Activated CD8-positive, alpha-beta memory T cell treated with anti-CD3 and anti-CD28 coated beads for 4 hours (primary cell): ENCODE measurements at places on chromosomes 13 and 19.

GRCh38 chr19:11166281-11167142 lies 10.9 kb upstream of the SPC24 start:
- DNase-seq: no peak

GRCh38 chr13:27921961-27922882 lies 2.4 kb downstream of the PDX1 start:
- no peak for DNase-seq

DNA sequence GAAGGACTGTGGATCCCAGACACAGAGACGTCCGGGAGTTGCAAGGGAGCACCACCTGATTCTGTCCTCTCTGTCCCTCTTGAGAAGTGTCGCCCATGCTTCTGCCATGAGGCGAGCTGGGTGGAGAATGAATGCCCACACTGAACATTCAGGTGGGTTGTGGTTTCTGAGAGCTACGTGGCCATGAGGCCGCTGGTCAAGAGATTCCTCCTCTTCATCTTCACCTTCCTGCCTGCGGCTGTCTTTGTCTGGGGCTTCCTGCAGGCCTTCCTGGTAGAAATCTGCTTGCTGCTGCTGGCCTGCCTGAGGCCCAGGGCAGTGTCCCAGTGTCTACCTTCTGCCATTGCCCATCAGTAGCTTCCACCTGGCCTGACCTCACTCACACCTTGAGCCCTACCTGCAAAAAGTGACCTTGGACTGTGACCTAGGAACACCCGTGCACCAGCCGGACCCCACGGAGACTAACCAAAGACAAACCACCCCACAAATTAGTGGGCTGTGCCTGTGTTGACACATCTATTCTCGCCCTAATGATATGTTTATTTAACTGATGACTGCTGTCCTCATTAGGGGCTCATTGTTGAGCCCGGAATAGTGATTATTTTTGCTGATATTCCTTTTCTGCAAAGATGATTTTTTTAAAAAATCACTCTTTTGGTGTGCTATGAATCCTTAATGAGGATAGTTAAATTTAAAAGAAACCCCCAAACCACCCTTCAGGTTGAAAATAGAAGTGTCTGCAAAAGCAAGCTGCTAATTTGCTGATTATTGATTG lies 38.7 kb upstream of the ZNF536 start:
- DNase-seq: no peak

- DNase-seq: no peak
These were observed 10.0 kb upstream of the C19orf33 start for GRCh38 chr19:38294090-38294489.

DNA sequence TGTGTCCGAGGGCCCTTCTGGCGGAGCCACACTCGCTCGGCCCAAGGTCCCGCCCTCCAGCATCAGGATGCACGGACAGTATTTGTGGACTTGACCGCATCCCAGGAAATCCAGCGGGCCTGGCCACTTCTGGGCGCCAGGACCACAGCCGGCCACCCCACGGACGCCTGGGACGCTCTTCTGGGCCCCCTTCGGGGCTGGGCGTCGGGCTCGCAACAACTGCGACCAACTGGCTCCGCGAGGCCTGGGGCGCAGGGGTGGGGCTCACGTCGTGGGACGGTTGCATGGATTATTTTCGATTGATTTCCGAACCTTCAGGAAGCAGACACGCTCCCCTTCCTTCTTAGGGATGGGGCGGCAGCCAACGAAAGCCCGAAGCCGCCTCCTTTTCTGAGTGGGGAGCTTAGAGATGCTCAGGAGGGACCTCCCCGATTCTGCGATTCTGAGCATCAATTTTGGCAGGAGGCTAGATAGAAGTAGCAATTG lies 521 bp upstream of the NUP58 start:
- no peak for DNase-seq

GRCh38 chr13:50170447-50171037 lies 155.3 kb downstream of the KCNRG start:
- no peak for DNase-seq

DNA sequence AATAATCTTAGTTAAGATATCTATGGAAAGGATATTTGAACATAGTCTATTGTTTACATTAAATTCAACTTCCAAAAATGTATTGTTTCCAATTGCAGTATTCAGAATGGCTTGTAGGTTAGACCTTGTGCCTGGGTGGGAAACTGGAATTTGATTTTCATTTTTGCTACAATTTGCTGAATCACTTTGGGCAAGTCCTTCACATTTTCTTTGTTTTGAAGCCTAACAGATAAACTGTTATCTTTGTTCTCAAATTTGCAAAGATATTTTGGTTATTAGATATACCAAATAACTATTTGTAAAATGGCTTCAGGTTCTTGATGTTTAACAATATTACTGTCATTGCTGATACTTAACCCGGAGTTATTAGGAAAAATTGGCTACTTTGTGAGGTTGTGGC lies 82.6 kb downstream of the WDFY2 start:
- no peak for DNase-seq

DNA sequence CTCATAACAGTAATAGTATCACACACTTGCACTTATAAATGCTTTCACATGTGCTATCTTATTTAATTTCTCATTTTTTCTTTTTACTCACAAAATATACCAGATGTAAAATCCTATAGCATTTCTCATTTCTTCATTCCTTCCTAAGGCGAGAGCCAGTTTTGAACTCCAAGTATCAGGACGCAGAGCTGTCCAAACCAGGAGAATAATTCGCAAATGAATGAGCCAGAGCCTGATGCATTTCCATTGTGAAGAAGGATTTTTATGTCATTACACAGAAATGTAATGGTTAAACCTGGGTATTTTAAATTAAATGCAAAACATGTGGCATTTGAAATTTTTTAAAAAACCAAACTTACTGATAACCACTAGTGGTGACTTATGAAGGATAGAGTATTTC lies 244.3 kb downstream of the RGCC start:
- no peak for DNase-seq

DNA sequence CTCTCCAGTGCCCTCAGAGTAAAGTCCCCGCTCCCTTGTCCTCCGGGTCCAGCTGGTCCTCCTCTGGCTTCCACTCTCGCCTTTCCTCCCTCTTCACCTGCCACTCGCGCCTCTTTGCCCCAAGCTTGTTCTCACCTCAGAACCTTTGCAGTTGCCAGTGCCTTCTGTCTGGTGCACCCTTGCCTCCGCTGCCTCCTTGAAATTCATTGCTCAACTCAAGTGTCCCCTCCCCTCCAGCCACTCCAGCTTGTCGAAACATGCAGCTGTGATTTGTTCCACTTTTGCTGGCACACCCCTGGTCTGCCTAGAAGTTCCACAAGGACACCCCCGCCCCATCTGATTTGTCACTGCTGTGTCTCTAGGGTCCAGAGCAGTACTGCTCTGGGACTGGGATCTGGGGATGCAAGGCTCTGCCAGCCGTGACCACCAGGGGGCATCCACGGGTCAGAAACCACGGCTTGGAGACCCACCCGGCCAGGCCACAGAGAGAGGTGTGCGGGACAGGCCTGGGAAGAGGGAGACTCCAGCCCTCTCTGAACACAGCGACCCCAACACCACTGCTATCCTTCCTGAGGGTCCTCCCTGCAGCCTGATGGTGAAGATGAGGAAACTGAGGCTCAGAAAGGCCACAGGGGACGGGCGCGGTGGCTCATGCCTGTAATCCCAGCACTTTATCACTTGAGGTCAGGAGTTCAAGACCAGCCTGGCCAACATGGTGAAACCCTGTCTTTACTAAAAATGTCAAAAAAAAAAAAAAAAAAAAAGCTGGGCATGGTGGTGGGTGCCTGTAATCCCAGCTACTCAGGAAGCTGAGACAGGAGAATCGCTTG lies 49.9 kb downstream of the AP1M1 start:
- peak; percentile 69 for DNase-seq

DNA sequence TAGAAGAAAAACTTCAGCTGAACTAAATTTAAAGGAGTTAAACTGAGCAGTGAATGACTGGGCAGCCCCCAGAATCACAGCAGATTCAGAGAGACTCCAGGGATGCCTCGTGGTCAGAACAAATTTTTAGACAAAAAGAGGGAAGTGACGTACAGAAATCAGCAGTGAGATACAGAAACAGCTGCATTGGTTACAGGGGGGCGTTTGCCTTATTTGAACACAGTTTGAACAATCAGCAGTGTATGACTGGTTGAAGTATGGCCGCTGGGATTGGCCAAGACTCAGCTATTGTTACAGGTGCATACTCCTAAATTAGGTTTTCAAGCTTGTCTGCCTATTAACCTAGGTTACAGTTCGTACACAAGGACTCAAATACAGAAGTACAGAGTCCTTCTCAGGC lies 2.2 kb upstream of the SPRYD7 start:
- DNase-seq: no peak

GRCh38 chr13:80237646-80238045 lies 103.3 kb downstream of the SPRY2 start:
- DNase-seq: no peak

GRCh38 chr19:14061081-14061749 lies 661 bp downstream of the PALM3 start:
- no peak for DNase-seq

- no peak for DNase-seq
These were observed 114.5 kb downstream of the KLF5 start for GRCh38 chr13:73173279-73173811.

GRCh38 chr13:97719736-97720135 lies 233.7 kb upstream of the IPO5 start:
- no peak for DNase-seq

GRCh38 chr13:59472134-59472533 lies 691.6 kb downstream of the DIAPH3 start:
- DNase-seq: no peak

DNA sequence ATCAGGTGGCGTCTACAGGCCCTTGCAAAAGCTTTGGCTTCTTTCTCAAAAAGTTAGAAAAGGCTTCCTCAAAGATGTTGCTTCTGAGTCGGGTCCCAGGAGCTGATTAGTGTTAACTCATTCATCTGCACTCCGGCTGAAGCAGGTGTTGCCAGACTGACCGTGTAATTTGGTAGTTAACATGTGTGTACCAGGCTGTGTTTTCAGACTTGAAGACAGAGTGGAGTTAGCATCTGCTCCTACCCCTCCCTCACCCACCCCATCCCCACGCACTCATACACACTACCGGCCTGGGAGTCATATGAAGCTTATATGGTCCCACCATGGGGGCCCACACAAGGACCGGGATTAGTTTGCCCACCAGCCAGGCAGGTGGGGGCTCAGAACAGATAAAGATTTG lies 111.5 kb downstream of the DNAJC15 start:
- no peak for DNase-seq

- no peak for DNase-seq
These were observed 793.4 kb downstream of the LIG4 start for GRCh38 chr13:107421951-107422350.

DNA sequence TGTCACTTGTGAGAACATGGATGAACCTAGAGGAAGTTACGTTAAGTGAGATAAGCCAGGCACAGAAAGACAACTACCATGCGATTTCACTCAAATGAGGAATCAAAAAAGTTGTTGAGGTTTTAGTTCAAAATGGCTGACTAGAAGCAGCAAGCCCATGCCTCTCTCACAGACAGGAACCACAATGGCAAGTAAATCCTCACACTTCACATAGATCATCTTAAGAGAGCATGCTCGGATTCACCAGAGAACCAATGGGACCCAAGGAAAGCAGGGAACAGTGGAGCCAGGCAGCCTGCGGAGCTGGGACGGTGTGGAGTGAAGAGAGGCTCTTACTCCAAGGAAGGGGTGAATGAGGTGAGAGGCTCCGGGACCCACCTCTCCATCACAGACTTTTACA lies 581.0 kb downstream of the UQCRFS1 start:
- DNase-seq: no peak

- DNase-seq: no peak
These were observed 1191.1 kb upstream of the MIR17HG start for GRCh38 chr13:90156390-90156789.

GRCh38 chr13:28704919-28705318 lies 13.9 kb downstream of the SLC46A3 start:
- DNase-seq: no peak

DNA sequence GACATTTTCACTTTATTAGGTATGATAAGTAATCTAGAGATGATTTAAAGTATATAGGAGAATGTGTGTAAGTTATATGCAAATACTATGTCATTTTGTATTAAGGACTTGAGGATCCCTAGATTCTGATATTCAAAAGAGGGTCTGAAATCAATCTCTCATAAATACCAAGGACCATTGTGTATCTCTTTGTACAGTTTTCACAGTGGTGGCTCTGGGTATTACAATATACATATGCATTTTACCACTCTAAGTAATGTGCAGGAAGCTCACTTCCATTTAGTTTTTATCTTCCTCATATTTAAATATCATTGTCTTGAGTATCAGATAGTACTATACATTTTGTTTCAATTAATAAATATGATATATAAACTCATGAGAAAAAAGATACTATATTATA lies 862.6 kb upstream of the PCDH20 start:
- DNase-seq: no peak

DNA sequence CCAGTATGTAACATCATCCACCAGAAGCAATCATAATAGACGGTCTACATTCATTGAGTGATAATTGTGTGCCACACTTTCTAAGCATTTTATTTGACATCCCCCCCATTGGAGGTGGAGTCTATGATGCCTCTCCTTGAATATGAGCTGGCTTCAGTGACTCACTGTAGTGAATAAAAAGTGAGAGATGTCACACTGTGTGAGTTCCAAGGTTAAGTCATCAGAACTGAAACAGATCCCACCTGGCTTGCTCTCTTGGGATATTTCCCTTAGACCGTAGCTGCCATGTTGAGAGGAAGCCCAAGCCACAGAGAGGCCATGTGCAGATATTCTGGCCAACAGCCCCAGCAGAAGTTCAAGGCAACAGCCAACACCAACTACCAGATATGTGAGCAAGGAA lies 12.6 kb downstream of the RTBDN start:
- no peak for DNase-seq

DNA sequence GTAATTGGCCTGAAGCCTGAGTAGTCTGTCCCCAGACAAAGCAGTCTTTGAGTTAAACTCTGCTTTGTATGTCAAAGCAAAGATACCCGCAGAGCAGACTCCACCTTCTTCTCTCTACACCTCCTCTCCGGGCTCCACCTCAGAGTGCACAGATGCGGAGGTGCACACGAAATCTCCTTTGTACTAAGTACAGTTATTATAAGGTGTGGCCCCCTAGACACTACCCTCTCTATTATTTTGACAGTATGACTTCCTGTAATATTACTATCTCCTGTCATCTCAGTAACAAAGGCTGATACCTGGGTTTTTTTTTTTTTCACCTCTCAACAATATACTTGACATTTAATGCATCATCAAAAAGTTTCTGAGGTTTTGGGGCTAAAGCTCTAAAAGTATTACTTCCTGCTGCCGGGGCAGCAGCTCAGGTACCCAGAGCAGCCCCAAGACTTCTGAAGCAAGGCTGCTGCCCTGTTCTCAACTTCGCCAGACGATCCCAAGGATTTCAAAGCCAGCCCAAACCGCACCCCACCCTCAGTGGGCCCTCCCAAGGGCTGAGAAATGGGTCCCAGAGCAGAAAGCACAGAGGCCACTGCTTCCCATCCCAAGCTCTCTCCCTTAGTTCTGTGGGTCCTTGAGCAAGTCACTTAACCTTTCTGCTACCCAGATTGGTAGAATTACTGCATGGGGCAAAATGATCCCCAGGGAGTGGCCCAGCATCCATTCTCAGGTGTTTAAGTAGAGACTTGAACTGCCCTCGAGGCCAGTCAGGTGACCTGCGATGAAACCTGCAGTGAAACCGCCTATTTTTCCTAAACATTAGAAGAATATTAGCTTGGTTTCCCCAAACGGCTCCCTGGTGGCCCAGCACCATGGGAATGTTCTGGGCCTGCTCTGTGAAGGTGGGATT lies 180.6 kb downstream of the FOXO1 start:
- DNase-seq: peak; percentile 19

GRCh38 chr13:75762955-75763354 lies 126.8 kb downstream of the LMO7 start:
- DNase-seq: no peak
